ENCODE measurements at places on chromosomes 7 and 10.

DNA sequence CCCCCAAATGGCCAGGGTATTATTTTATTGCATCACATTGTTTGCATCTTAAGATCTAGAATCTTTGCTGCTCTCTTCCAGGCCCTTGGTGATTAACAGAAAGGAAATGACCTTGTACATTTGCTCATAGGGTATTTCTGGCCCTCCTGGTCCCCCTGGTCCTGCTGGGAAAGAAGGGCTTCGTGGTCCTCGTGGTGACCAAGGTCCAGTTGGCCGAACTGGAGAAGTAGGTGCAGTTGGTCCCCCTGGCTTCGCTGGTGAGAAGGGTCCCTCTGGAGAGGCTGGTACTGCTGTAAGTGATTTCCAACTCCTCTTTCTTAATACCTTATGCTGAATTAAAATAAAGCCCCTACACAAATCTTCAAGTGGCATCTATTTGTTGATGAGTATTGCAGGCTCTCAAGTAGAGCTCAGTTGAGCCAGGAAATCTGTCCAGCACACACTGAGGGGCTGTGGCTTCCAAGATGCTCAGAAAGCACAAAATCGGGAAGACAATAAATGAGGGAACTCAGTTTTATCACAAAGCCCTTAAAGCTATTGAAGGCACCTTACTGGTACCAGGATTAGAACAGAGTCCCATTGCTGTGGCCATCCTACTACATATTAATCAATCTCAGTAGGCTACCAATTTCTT is 28.2 kb downstream of the COL1A2 start:
- DNase-seq = no peak

GRCh38 chr10:67925449-67926005 is 41.1 kb downstream of the SIRT1 start:
- no peak for DNase-seq

DNA sequence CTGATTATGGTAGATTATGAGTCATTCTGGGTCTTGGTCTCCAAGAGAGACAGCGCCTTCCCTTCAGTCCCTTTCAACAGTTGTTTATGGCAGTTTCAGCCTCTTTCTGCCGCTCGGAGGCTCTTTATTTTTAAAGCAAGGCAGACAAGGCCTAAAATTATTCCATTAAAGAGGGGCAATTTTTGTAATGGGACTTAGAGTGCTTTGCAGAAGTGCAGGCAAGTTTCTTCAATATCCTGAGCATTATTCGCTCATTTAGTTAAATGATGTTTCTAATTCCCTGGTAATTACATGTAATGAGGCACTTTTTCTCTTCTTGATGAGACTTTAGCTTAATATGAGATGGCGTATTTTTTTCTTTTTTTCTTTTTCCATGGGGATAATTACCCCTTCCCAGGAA is 33.6 kb downstream of the BUB3 start:
- no peak for DNase-seq

DNA sequence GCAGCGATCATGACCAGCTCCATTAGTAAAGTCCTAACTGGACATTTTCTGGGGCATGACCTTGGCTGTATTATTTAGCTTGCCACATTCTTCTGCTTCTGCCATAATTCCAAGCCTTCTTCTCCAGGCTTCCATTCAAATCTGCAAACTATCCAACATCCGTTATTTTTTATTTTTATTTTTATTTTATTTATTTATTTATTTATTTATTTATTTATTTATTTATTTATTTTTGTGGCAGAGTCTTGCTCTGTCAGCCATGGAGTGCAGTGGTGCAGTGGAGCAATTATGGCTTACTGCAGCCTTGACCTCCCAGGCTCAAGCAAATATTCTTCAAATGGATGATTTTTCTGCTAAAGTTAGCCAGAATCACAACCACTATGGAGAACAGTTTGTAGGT is 187.2 kb upstream of the CDK1 start:
- no peak for DNase-seq

DNA sequence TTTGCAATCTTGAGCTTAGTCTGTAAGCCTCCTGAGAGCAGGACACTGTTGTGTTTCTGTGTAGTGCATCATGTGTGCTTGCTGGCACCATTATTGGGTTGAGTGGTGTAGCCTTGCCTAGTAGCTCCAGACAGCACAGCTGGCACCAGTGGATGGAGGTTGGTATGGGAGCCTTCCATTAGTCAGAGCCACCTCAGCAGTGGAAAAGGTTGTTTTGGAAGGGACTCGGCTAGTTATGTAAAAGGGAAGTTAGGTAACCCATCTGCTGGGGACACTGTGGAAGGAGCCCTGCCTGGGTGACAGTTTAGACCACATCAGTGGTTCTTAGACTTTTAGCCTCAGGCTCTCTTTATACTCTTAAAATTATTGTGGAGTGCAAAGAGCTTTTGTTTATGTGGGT is 16.3 kb downstream of the MINDY4 start:
- no peak for DNase-seq

- DNase-seq = no peak
Measured at GRCh38 chr10:44470784-44471183, 85.9 kb upstream of the CXCL12 start.

DNA sequence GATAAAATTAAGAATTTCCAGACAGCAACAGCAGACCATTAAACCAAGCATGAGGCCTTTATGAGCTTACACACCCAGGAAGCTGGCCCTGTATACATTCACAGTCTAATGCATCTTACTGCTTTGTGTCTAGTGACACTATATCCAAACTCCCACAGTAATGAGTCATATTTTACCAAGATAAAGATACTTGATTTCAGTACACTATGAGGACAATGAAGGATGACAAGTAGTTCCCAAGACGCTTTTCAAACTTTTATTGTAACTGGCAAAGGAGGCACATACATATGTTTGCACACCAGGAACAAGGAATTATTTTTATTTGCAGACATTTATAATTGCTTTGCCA is 148.0 kb downstream of the TSPAN12 start:
- no peak for DNase-seq

DNA sequence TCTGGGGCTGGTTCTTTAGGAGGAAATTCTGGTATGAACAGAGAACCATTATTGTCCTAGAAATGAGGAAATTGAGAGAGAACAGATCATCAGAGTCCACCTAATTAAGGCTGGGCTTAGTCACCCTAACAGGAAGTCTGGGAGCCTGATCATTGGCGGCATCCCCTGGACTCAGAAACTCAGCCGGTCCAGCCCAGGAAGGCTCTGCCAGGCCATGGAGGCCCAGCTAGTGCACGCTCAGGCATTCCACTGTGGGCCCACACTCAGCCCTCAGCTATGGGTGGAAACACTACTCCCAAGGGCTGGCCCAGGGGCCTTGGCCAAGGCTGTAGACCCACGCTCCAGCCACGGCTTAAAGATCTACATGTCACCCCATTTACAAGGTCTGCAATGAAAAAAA is 109.2 kb downstream of the PTPN20 start:
- DNase-seq = no peak

DNA sequence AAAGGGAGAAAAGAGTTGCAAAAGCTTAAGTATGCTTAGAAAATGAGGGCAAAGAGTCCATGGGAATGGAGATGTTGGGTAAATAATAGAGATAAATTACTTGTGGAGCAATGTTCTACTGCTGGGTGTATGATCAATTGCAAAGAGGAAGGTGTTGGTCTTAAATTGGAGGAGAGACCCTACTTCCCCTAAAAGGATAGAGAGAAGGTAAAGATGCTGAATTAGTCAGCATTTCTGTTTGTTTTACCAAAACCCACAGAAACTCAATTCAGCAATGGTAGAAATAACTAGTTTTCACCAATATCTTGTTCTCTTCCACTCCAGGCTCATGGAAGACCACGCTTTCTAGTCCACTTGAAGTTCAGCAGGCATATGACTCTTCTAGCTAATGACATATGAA is 32.1 kb downstream of the ASB4 start:
- no peak for DNase-seq

GRCh38 chr10:87752566-87752965 is 65.5 kb downstream of the ATAD1 start:
- DNase-seq = no peak

GRCh38 chr7:99562114-99562784 is 3.8 kb downstream of the ZNF655 start:
- DNase-seq = no peak

DNA sequence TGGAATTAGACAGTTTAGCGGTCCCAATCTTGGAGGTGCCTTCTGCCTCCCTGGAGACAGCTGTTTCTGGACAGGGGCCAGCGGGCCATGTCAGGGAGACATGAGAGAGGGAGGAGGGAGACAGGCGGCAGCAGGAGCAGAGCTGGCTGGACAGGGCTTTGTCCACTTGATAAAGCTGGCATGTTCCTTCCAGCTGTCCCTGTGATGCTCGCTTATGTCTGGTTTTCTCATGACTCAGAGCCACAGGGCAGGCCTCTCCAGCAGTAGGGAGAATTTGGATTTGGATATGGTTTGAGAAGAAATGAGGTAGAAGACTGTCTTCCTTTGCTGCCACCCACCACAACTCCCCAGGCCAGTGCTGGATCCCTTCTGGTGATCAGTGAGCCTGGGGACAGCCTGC is 51.7 kb upstream of the SORCS3 start:
- DNase-seq = no peak

GRCh38 chr7:93218997-93219827 is 7.1 kb downstream of the HEPACAM2 start:
- DNase-seq = no peak

GRCh38 chr10:73262105-73262730 is 9.8 kb upstream of the MRPS16 start:
- no peak for DNase-seq

- no peak for DNase-seq
Measured at GRCh38 chr10:16436367-16436757, 448 bp upstream of the PTER start.

- peak; percentile 30 for DNase-seq
Measured at GRCh38 chr7:76020031-76020714, 25.8 kb upstream of the TMEM120A start.

GRCh38 chr7:129613016-129613337 is 1.5 kb downstream of the NRF1 start:
- no peak for DNase-seq

DNA sequence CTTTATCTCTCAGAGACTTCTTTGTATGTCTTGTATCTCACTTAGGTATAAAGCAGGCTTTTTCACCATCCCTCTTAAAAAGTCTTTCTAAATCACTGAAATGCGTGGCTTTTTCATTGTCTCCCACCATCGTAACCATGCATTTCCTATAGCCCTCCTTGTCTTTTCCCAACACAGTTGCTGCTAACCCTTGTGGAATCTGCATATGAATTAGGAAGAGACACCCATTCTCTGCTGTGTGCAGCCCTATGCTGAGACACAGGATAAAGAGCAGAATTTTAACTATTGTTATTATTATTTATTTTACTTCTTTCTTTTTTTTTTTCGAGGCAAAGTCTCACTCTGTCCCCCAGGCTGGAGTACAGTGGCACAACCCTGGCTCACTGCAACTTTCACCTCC is 804.3 kb upstream of the COBL start:
- no peak for DNase-seq

GRCh38 chr10:35503578-35503977 is 101.6 kb upstream of the GJD4 start:
- DNase-seq = no peak

GRCh38 chr10:33126742-33127141 is 168.7 kb upstream of the ITGB1 start:
- no peak for DNase-seq

DNA sequence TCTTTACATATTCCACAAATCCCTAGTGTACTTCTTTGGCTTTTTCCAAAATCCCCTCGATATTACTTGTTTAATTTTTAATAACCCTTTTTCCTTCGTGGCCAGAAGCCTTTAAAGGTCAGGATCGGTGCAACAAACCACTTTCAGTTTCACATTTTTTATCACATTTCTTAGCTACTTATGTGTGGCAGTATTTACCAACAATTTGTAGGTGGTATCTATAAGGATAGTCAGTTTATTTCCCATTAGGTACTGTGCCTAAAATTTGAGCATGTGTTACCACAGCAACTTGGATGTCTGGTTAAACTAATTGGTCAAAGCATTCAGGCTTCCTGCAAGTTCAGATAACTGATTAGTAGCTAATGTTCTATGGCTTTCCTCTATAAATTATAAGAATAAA is 104.9 kb downstream of the CDK14 start:
- no peak for DNase-seq

DNA sequence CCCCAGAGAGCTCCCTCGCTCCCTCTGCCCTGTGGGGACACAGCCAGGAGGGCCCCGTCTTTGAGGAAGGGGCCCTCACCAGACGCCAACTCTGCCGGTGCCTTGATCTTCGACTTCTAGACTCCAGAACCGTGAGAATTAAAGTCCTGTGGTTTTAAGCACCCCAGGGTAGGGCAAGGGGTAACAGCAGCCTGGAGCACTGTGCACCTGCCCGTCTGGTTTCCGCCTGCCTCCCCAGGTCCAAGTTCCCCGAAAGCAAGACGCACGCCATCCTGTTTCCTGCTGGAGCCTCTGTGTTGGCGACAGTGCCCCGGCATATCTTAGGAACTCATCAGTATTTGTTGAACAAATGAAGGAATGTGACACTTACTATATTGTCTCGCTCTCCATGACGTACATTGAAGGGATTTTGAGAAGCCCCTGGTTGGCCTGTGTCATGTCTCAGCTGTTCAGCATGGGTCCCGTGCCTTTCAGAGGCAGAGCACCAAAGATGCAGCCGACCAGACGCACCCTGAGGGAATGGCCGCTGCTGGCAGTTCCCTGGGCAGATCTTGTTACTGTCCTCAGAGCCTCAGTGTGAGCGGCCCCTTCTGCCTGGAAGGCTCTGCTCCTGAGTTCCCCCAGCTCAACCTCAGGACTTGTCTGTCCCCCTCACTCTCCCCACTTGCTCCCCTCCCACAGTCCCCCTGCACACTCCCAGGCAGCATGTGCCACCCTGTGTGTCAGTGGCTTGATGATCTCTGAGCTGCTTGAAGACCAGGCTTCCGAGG is 226.2 kb downstream of the TCERG1L start:
- no peak for DNase-seq

DNA sequence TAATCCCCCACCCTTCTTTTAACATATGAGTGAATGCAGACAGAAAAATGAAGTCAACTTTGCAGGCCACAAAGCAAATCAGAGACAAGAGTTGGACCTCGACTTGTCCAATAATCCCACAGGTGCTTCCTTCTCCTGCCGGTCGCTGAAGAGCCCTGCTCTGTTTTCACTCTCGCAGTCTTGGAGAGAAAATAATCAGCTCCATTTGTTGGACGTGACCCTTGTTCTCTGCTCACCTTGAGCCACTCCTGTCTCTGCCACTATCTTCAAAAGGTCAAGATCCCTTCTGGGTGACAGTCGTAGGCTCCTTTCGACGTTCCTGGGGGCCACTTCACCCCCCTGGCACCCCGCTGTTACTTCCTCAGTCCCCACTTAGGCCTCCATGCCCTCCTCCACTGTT is 2.8 kb upstream of the KLF6 start:
- DNase-seq = no peak

DNA sequence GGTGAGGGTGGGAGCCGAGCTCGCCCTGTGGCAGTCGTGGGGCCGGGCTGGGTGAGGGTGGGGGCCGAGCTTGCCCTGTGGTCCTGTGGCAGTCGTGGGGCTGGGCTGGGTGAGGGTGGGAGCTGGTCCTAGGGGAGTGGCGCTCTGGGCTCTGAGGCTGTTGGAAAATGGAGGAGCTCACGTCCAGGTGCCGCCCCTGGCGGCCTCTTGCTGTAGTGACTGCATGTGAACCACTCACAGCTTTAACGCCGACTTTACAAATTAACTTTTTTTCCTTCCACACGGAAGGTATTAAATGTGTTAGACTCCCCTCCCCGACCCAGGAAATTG is 312.6 kb downstream of the WDR37 start:
- DNase-seq = no peak

GRCh38 chr10:9913876-9914514 is 1103.7 kb upstream of the CELF2 start:
- DNase-seq = no peak

- no peak for DNase-seq
Measured at GRCh38 chr10:8913720-8914119, 859.2 kb downstream of the GATA3 start.

All from HFF-Myc (cell line).